CD4-positive, alpha-beta T cell treated with Interleukin-4 for 4 hours (primary cell): ENCODE measurements at places on chromosomes 2 and 18.

DNA sequence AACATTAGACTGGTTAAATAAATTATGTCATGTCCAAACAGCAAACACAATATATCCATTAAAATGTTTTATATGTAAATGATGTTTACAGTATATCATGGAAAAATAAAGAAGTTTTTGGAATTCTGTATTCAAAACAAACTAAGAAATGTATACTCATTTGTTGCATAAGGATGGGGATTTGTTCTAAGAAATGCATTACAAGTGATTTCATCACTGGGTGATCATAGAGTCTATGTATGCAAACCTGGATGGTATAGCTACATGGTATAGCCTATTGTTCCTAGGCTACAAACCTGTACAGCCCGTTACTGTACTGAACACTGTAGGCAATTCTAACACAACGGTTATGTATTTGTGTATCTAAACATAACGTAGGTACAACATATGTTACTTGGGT lies 35.1 kb downstream of the ARL5A start:
- DNase-seq: no peak

GRCh38 chr18:49319590-49319989 lies 140.9 kb downstream of the DYM start:
- no peak for DNase-seq

DNA sequence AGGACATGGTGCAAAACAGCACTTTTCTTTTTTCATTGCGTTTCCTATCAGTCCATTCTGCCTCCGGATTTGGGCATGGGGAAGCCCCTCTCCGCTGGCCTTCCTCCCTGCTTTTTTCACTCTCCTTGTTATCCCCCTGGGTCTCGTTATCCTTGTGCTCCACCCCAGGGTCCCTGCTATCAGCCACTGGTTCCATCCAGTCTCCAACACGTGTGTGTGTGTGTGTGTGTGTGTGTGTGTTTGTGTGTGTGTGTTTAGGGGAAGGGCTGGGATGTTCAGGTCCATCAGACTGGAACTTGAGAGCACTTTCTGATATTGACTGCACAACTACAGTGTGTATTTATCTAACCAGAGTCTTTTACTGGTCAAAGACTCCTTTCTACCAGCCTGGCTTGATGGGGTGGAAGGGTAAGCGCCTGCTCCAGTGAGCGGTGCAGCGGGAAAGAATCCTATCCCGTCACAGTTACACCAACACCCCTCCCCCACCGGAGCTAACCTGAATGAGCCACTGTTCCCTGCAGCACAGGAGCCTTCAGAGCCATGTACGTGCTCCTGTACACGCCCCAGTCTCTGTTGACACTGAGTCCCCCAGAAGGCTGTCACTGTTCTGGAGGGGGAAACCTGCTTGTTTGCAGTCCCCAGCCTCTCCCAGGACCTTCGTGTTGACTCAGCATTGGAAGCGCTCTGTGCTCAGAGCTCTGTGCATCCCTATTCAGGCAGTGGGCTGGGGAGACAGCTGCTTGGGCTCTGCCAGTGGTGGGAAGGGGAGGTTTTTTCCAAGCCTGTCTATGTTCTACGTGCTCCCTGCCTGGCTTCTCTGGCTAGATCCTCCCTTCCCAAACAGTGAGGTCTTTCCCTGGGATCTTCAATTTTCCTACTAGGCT lies 4.6 kb downstream of the INHA start:
- DNase-seq: no peak

GRCh38 chr2:175396696-175397095 lies 215.2 kb upstream of the ATP5MC3 start:
- DNase-seq: no peak

GRCh38 chr18:8908792-8909510 lies 193.5 kb upstream of the NDUFV2 start:
- DNase-seq: no peak

- no peak for DNase-seq
Measured at GRCh38 chr2:1862608-1863280, 118.4 kb upstream of the PXDN start.

DNA sequence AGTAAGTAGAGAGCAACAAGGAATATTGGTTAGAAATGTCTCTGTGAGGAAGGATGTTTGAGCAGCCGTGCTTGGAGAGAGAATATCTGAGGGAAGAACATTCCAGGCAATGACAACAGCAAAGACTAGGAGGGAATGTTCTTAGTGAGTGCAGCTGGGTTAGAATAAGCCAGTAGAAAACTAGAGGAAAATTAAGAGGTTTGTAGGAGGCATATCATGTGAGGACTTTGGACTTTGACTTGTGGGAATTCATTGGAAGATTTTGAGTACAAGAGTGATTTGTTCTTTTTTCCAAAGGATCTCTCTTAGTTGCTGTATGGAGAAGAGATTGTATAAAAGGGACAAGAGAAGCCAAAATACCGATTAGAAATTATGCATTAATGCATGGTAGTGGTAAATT lies 47.2 kb downstream of the PPM1B start:
- DNase-seq: no peak

- peak; percentile 10 for DNase-seq
Measured at GRCh38 chr2:202121532-202122162, 48.6 kb downstream of the KIAA2012 start.

DNA sequence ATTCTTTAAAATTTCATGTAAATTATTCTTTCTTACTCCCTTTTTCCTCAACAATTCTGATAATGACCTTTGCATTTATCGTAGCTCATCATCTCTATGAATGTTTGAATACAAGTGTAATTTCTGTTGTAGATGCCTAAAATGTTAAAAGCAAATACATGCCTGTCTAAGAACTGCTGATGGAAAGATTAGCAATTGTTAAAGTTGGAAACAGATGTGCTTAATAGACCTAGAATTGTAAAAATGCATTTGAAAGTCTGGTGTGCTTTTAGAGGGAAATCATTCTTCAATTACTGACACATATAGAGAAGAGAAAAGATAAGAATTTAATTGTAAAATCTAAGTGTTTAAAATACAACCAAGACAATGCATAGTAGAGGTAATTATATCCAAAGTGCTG lies 50.4 kb downstream of the CCDC102B start:
- DNase-seq: no peak

DNA sequence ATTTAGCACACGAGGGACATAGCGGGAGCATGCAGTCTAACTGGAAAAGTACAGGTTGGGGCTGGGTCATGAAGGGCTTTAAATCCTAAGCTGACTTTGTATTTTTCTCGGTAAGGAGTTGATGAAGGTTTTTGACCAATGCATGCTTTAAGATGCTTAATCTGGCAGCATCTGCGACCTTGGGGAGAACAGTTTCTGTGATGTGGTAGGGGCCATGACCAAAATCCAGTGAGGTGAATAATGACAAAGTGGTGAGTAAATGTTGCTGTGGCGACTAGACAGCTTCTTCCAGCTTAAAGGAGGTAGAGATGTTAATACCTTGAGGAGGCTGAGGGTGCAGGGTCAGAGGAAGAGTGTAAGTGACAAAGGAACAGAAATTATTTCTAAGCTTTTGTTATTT lies 174.6 kb upstream of the ALPP start:
- DNase-seq: no peak

GRCh38 chr2:143261986-143262385 lies 132.8 kb downstream of the ARHGAP15 start:
- DNase-seq: peak; percentile 80

GRCh38 chr2:230582851-230583283 lies 129.8 kb upstream of the CAB39 start:
- peak; percentile 13 for DNase-seq

DNA sequence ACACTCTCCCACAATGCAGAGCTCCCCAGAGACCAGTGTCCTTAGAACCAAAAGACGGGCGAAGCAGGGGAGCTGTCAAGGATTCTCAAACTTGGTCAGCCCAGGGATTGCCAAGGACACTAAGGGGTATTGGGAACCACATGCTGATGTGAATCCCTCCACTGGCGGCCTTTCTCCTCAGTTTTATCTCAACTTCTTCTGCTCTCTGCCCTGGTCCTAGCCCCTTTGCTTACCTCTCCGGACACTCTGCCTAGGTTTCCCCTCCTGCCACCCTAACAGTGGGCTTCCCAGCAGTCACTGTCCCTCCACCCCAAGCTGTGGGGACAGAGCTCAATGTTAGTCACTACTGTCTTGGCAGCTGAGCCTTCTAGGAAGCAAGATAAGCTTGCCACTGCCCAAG lies 61.1 kb downstream of the POLR1A start:
- DNase-seq: no peak

GRCh38 chr18:63182310-63182772 lies 137.2 kb downstream of the BCL2 start:
- DNase-seq: no peak

GRCh38 chr2:85178980-85179411 lies 45.8 kb downstream of the TCF7L1 start:
- no peak for DNase-seq
